Adipose tissue (tissue), 3 donors: ENCODE measurements at places on chromosomes 5 and 9. TPM values are rescaled to one million over a fixed set of nuclear protein-coding genes. Genes with fewer than 3 reads are reported as not detected.

CDKN2B gene
- polyA plus RNA-seq = 1.6 TPM

ESM1 gene
- 0.09 TPM for polyA plus RNA-seq

CDH6 gene
- polyA plus RNA-seq = 2.2 TPM

SPINK6 gene
- not detected for polyA plus RNA-seq

TIFAB gene
- polyA plus RNA-seq = not detected

HSD17B4 gene
- 292 TPM for polyA plus RNA-seq

KIF12 gene
- 1.0 TPM for polyA plus RNA-seq

LCN6 gene
- polyA plus RNA-seq = 4.7 TPM

SPOCK1 gene
- polyA plus RNA-seq = 5.4 TPM

CATSPER3 gene
- polyA plus RNA-seq = 0.58 TPM

CCDC171 gene
- polyA plus RNA-seq = 1.1 TPM

PAEP gene
- polyA plus RNA-seq = not detected

FOXD4L3 gene
- not detected for polyA plus RNA-seq

HAVCR1 gene
- polyA plus RNA-seq = not detected

PPP2R2B gene
- 0.34 TPM for polyA plus RNA-seq

MLANA gene
- not detected for polyA plus RNA-seq

HINT1 gene
- 265 TPM for polyA plus RNA-seq

SLC45A2 gene
- polyA plus RNA-seq = not detected

PCDHB16 gene
- 0.72 TPM for polyA plus RNA-seq

IL9 gene
- not detected for polyA plus RNA-seq

PCDHGA3 gene
- 0.82 TPM for polyA plus RNA-seq

ANKRD55 gene
- polyA plus RNA-seq = 0.34 TPM

BTNL3 gene
- 0.22 TPM for polyA plus RNA-seq

WDR38 gene
- polyA plus RNA-seq = not detected

CCNI2 gene
- polyA plus RNA-seq = not detected

PCA3 gene
- not detected for polyA plus RNA-seq
